ENCODE measurements at places on chromosomes 1 and 21.

- no peak for DNase-seq
These were observed 132.6 kb downstream of the MRPS6 start for GRCh38 chr21:34205811-34206571.

DNA sequence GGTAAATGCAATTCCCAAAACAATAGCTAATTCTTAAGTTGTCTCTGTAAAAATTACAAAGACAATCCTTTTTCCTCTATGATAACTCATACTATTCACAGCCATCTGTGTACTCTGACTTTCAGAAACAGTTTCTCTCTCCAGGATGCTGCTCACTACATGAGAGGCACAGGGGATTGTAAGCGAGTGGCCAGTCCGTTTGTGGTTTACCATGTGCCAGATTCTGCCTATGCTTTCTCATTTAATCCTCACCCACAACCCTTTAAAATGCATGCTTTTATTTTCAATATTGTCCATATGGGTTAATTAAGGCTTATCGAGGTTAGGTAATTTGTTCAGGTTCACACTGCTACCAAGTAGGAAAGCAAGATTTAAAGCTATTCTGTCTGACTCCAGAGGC lies 23.0 kb downstream of the RGS1 start:
- DNase-seq = no peak

DNA sequence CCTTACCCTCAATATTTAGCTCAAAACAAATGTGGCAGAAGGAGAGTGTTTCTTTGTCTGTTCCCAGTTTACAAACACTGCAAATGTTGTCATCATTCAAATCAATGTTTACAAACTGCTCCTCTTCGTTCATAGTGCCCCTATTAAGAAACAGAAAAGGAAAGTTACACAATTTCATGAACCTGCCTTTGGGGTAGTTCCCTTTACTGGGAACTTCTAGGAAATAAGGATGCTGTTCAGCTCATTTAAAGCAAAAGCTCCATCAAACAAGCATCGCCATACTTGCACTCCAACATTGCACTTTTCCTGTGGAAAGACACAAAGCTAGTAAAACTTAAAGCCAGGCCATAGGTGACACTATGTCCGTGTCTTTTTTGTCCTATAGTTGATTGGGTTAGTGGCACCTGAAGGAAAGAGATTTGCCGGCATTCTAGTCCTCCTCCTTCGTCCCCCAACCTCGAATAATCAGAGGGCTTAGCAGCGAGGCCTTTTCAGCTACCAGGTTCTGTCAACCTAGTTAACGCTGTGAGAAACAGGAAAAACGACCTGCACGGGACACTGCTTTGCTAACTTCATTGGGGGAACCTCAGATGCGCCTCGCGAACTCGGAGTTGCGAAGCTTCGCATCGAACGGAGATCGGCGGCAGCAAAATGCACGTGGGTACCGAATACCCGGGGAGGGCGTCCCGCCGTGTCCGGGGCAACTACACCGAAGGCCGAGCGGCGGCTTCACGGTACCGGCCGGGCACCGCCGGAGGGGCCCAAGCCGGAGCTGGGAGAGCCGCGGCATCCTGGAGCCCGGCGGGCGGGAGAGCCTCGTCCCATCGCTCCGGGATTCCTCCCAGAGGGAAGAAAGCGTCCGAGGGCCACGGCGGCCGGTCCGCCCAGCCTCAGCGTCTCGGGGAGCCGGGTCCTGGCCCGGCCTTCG lies 706 bp downstream of the C21orf91 start:
- DNase-seq = no peak

- no peak for DNase-seq
These were observed 9.8 kb upstream of the PTTG1IP start for GRCh38 chr21:44883250-44883649.

DNA sequence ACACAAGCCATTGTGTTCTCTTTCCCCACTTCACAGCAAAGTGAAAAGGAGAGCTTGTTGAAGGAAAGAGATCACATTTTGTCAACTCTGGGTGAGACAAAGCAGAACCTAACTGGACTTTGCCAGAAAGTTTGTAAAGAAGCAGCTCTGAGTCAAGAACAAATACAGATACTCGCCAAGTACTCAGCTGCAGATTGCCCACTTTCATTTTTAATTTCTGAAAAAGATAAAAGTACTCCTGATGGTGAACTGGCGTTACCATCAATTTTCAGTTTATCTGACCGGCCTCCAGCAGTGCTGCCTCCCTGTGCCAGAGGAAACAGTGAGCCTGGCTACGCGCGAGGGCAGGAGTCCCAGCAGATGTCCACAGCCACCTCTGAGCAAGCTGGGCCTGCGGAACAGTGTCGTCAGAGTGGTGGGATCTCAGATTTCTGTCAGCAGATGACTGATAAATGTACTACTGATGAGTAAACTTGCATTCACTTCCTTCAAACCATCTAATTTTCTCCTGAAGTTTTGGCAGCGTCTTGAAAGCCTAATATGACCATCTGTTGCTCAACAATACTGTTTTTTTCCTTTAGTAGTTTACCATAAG lies 43.7 kb downstream of the BACH1 start:
- DNase-seq = no peak

DNA sequence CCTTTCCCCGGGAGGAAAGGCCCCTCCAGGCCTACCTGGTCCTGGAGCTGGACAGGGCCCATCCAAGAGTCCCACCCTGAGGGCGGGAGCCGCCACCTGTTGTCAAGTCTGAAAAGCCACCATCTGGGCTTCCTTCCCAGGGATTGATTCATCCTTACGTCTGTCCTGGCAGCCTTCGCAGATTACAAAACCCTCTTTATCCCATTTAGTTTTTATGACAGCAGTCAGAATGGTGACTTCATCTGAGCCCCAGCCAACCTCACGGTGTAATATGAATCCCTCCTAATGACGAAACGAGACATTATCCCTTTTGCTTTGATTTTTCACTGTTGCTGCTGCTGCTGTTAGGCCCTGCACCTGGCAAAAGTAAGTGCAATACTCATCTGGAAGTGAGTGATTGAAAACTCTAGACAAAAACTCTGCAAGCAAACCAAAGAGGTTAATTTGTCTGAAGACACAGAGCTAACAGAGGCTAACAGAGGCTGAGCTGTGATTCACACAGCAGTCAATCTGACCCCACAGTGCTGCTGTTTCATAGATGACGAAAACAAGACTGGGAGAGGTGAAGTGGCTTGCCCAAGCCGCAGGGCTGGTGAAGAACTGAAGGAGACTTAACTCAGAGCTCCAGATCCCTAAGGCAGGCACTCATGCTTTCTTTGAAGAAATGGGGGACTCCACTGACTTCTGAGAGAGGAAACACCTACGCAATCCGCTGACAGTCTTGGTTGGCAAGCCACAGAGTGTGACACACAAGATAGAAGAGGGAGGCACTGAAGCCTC lies 30.0 kb upstream of the S100A7 start:
- no peak for DNase-seq

GRCh38 chr1:10068605-10069294 lies 36.0 kb downstream of the UBE4B start:
- no peak for DNase-seq

- no peak for DNase-seq
These were observed 84.4 kb downstream of the CLEC20A start for GRCh38 chr1:178412400-178412770.

DNA sequence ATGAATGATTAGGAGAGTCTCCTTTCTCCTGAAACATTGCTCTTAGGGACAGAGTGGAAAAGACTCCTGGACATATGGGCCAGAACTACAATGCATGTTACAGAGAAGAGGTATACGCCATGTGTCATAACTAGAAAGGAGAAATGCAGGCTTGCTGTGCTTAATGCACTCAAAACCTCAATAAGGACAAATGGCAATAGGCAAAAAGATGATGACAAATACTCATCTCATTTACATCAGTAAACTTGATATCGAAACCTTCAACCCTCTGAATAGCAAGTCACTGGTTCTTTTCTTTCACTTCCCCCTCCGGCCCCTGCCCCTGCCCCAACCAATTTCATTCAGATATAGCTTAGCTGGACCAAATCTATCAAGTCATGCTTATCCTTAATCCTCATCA lies 1.9 kb upstream of the GPR88 start:
- DNase-seq = no peak

DNA sequence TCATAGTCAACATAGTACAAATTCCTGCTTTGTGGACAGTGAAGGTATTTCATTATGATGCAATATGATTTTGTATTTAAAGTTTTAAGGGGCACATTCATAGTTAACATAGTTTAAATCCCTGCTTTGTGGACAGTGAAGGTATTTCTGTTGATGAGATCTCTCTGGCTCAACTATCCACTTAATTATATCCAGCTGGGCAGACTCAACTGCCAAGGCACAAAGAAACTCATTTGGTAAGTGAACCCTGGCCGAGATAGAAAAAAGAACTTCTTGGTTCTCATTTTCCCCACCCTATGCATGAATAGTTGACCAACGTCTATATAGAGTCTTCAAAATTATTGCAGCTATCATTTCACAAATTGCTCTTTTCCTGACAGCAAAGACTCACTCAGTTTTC lies 1194.6 kb downstream of the NCAM2 start:
- DNase-seq = no peak

- DNase-seq = peak; percentile 56
These were observed 498 bp upstream of the DENND2C start for GRCh38 chr1:114670083-114671010.

- no peak for DNase-seq
These were observed 230.8 kb downstream of the BARHL2 start for GRCh38 chr1:90486134-90486824.

- DNase-seq = no peak
These were observed 85.4 kb downstream of the TBX15 start for GRCh38 chr1:118902711-118903191.

DNA sequence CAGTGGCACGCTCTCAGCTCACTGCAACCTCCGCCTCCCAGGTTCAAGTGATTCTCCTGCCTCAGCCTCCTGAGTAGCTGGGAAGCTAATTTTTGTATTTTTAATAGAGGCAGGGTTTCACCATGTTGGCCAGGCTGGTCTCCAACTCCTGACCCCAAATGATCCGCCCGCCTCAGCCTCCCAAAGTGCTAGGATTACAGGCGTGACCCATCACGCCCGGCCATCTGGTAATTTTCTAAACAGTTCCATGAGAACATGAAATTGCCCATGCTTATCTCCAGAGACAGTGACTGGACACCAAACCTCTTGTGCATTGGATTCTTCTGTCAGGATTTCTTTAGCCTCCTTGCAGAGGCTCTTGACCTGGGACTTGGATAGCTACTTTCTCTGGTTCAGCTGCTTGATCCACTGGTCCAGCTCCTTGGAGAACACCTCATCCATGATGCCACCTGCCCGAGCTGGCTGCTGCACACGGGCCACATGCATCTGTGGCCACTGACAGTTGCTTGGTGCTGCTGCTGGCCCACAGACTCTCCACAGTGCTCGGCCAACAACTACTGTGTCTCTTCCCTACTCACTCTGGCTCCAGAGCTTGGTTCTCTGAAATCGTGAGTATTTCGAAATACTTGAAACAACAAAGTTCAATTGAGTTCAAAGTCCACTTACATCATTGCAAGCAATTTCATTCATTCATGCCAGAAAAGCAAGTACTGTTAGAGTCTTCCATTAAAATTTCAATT lies 40.0 kb upstream of the CTPS1 start:
- no peak for DNase-seq

DNA sequence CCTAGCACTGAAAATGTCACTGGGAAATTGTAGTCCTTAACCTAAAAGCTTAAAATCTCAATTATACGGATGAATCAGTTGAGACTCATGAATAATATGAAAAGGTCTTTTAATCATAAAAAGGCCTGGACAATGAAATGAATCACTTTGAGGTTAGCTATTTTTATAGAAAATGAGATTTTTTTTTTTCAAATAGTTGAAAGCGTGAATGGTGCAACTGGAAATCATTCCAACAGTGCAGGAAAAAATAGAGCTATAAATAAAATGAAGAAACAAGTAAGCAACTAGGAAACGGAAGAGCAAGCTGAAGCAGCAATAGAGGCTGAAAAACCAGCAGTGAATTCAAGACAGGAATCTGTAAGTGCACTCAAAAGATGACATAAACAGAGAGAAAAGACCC lies 142.9 kb downstream of the BACH1 start:
- no peak for DNase-seq

DNA sequence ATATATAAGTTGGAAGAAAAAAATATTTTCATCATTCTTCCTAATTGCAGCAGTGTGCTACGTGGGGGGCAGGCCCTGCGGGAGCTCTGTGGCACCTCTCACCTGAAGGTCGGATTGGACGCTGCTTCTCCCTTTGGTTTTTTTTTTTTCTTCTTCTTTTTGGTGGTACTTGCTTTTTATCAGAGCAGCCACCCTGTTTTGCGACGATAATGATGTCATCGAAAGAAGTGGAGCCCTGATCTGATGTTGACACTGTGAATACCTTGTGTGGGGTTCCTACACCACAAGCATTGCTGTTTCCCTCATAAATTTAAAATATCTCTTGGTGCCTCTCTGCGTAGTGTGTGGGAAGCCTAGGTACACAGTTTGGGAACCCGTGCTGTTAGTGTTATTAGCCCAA lies 5.5 kb downstream of the TRAPPC10 start:
- DNase-seq = no peak

DNA sequence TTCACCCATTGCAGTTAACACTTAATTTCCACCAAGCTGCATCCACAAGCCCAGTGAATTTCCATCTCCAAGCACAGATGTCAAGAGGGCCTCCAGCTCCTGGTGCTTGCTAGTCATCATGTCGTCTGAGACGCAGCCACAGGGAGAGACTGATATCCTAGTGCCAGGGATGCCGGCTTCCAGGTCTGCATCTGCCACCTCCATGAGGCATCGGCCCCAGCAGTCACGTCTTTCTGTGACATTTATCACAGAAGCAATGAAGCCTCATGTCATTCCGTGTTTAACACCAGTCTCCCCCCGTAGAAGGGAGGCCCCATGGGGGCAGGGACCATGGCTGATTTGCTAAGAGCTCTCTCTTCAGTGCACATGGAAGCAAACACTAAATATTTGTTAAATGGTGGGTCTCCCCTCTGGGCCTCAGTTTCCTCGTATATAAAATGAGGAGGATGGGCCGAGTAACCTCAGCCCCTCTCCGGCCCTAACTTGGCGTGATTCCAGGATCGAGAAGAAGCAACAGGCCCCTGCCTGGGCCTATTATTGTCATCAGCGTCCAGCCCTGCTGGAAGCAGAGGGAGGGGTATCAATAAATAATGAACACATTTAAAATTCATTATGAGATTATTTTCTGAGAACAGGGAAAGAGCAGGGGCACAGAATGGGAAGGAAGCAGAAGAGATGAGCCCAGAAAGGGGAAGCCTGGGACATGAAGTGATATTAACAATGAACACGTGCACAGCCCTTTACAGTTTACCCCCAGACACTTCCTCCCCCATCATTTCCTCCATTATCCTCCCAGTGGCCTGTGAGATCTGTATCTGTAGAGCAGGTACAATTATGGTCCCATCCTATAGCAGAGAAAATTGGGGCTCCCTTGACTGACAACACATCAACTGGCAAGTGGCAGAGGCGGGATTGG lies 837 bp upstream of the C1QB start:
- DNase-seq = no peak

DNA sequence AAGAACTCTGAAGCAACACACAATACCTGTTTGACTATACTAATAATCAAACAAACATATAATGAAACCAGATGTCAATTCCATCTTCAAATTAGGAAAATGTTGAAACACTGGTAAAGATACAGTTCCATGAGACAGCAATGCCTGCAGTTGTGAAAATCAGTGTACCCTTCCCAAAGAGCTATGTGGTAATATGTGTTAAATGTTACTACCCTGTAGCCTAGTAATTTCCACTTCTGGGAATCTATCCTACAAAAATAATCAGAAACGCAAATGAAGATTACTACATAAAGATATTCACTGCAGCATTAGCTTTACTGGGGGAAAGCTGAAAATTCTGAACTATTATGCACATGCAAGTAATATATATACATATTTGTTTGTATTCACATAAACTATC lies 16.9 kb downstream of the GLIS1 start:
- DNase-seq = no peak

GRCh38 chr1:12276225-12276624 lies 46.4 kb downstream of the VPS13D start:
- DNase-seq = no peak

GRCh38 chr1:218659911-218660677 lies 315.0 kb downstream of the TGFB2 start:
- DNase-seq = no peak

All from NCI-H1048 (cell line).